ENCODE measurements at places on chromosomes 7 and 10.

DNA sequence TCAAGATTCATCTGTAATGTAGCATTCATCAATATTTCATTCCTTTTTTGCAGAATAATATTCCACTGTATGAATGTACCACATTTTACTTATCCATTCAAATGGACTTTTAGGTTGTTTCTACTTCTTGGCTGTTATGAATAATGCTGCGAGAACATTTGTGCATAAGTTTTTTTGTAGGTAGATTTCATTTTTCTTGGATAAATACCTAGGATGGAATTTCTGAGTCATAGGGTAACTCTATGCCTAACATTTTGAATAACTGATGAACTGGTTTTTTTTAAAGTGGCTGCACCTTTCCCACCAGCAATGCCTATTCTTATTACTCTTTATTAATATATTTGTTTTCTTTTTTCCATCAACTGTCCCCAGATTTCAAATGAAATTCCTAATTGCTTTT is 9.1 kb upstream of the XPNPEP1 start:
- DNase-seq = no peak

DNA sequence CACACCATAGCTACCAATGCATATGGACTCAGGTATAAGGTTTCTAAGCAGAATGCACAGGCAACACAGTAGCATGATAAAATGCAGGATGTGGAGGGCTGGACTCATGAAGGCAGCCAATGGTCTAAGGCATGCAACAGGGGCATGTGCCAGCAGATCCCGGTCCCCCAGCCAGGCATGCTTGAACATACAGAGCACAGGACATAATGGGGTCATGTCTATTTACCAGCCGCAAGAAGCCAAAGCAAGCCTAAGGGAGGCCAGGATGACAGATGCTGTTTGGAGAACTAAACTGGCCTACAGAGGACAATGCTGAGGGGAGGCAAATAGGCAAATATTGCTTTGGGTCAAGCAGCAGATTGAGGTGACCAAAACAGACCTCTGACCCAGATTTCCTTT is 60.0 kb upstream of the PDLIM1 start:
- DNase-seq = no peak

- no peak for DNase-seq
Measured at GRCh38 chr7:2353113-2353935, 1.3 kb upstream of the EIF3B start.

DNA sequence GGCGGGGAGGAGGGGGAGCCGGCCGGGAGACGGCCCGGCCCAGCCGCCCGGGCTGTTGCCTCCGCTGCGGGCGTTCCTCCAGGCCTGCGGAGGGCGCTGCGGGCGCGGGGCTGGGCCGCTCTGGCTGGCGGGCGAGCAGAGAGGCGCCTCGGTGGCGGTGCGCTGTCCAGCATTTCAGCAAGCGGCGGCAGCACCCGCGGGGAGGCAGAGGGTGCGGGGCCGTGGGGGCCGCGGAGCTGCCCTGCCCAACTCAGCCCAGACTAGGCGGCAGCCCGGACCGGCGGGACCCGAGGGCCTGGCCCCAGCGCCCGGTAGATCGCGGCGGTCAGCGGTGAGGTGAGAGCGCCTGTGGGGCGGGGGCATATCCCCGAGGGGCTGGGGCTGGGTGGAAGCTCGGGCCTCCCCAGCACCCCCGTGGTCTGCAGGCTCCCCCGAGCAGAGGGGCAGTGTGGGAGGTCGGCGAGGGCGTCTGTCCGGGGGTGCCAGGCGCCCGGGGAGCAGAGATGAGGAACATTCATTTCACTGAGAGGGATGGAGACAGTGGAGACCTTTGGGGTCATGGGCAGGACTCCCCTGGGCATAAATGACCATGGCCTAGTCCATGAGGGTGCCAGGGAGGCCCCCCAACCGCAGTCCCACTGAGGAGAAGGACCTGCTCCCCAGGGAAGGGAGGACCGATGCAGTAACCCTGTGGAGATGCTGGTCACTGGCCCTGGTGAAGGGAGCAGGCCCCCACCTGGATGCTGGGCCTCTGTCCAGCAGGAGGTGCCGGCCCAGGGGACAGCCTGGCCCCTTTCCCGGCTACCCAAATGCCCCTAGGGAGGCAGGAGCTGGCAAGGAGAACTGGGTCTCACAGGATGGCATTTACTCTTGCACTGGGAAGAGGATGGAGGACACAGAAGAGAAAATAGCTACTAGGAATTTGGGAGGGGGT is at the start of gene SRRM3:
Gene SRRM3, plus strand, starts transcription at position 165 of the 934 bp plus-strand sequence. CDS start 33,171 bp downstream, outside the sequence.
- peak; percentile 71 for DNase-seq

GRCh38 chr7:134962270-134962780 is 24.0 kb upstream of the AGBL3 start:
- no peak for DNase-seq

- no peak for DNase-seq
Measured at GRCh38 chr7:143429770-143430698, 13.2 kb upstream of the TAS2R60 start.

DNA sequence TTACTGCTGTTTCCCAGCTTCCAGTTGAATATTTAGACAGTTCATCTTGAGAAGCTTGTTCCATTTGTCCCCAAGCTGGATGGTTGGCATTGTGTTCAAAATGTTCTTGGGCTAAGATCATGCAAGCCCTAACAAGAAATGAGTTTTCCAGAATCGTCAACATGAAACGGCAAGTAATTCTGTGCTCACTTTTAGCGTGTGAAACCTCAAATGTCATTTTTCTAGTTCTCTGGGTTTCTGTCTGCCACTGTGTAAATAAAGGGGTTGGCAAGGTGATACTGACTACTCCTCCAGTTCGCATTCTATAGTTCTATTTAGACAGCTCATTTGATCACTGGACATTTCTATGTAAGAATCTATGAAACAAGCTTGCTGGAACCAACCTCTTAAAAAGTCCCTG is 194.0 kb downstream of the AHR start:
- DNase-seq = no peak

DNA sequence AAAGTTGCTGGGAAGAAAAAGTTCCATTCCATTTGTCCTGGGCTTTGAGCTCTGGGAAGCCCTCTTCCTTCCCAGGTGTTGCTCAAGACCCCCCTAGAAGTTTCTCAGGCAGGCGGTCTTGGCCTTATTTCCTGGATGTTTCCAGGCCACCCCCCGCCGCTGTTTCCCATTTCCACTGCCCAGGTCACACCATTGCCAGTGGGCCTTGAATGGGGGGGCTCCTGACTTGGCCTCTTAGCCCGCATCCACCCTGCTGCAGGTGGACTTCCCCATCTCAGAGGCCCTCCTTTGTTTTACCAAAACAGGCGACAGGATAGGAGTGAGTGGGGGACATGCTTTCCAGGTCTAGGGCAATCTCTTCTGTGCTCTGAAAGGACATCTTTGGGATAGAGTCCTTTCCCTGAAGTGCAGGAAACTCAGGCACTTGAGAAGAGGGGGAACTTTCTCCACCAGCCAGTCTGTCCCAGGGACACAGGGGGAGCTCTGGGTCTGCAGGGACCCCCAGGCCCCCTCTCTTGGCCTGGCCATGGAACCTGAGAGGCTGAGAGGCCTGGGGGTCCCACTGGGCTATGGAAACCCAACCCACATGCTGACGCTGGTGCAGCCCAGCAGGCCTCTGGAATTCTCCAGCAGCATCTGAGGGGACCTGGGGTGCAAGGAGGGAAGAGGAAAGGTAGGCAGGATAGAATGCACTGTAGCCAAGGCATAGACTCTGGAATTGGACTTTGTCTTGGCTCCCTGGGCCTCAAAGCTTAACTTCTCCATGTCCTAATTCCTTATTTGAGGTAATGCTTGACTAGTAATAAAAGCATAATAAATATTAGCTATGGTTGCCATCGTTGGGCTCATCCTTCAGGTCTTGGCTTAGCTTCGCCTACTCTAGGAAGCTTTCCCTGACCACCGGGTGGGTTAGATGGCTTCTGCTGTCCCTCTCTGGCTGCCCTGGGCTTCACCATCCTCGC is 17.6 kb downstream of the NEURL1 start:
- no peak for DNase-seq

DNA sequence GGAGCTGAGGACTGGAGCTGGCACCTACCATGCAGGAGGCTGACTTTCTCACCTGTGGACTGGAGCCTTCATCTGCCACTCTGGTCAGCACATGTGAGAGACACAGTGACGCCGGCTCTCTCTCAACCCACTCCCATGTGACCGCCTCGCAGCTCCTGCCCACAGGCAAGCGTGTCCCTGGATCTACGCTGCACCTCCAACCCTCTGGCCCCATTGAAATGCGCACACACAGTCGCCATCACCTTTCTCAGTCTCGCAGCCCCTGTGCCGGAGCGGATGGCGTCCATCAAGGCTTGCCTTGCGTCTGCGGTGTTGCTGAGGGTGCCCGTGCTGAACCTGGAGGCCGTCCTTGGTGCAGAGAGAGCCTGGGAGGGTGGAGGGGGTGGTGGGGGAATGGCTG is 242.2 kb upstream of the GRB10 start:
- no peak for DNase-seq

- no peak for DNase-seq
Measured at GRCh38 chr7:151428378-151429236, 11.3 kb downstream of the CRYGN start.

GRCh38 chr7:37083311-37084096 is 359.2 kb upstream of the AOAH start:
- no peak for DNase-seq

DNA sequence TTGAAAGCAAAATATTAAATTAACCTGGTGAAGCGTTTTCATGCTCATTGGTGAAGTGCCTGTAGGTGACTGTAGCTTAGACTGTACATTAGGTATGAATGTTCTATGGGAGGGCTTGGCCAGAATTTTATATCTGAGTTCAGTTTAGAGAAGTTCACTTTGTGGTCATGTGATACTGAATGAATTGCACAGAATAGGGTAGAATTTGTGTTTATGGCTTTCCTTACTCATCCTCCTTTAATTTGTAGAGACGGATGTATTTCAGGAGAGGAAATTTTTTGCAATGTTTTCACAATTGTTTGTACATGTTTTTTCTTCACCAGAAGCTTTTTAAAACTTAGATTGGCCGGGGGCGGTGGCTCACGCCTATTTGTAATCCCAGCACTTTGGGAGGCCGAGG is 32.3 kb downstream of the REEP3 start:
- no peak for DNase-seq

- DNase-seq = no peak
Measured at GRCh38 chr10:118856106-118856505, 101.3 kb upstream of the CACUL1 start.

- no peak for DNase-seq
Measured at GRCh38 chr7:5598769-5599371, 175.2 kb upstream of the TNRC18 start.

DNA sequence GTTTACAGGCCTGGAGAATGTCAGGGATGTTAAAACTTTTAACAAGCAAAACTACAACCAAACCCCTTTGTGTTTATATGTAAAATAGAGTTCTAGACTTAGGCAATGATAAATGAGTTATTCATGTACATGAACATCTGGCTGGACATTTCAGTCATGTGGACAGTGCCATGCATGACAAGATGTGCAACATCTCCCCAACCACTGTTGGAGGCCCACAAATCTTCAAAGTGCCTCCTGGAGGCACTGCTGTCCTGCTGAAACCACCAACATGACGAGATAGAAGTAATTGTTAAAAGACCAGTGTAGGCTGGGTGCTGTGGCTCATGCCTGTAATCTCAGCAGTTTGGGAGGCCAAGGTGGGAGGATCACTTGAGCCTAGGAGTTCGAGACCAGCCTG is 18.4 kb downstream of the PPIA start:
- DNase-seq = no peak

DNA sequence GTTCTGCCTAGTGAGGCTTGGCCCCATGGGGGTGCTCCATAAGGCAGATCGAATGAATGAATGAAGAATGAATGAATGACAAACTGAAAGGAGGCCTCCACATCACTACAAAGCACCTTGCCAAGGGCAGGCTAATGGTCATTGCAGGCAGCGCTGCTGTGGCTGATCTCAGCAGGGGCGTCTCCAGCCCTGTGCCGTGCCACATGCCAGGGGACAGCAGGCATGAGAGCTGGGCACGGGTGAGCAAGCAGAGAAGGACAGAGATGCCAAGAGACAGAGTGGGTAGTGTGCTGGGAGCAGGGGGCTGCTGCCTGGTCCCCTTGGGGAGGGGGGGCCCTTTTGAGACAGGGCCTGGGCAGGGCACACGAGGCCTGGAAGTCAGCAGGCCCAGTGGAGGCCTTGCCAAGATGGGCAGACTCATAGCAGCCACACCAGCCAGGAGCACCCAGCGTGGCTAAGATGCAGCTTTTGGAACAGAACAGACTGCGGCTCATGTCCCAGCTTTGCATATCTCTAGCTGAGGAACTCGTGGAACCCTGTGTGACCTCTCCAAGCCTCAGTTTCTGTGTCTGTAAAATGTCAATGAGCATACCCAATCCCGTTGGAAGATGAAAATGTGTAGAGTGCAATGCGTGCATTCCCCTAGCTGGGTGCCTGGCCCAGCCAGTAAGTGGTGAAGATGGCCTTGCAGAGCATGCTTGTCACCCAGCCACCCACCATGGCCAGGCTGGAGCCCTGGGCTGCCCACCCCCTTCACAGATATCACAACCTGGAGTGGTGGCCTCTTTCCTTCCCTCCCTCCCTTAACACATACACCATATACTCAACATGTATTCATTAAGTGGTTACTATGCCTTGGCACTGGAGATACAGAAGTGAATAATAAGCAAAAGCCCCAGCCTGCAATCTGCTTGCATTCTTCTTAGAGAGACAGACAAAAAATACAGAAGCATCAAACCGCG is 61.1 kb upstream of the LRRC18 start:
- DNase-seq = no peak

DNA sequence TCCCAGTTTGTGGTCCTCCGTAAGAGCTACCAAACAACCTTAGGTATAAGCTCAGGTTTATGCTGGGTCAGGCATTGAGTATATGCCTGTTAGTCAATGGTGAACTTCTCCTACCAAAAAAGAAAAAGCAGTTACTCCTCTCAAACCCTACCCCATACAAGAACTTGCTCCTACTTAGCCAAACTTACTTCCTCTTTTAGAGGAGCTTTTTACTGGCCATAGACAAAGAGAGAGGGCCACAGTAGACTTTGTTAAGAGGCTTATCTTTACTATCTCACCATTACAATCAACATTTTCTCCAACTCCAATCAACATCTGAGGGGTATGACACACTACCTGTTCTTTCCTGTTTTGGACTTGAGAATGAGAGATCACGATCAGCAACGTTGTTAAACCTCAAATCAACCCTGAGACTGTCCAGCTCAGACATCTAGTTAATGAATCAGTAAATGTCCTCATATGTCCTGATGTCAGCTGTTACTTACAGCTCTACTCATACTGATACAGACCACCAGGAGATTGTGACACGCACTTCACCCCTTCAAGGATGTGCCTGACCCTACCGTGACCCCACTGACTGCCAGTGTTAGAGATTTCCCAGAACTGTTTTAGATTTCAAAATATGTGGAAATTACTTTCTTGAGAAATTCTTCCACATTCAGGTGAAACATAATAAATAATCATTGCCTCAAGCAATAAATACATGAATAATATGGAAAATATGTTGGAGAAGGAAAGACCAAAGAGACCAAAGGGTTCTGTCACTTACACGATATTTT is 18.4 kb upstream of the CCDC71L start:
- DNase-seq = no peak

- DNase-seq = no peak
Measured at GRCh38 chr7:78213402-78213801, 414.8 kb downstream of the PHTF2 start.

DNA sequence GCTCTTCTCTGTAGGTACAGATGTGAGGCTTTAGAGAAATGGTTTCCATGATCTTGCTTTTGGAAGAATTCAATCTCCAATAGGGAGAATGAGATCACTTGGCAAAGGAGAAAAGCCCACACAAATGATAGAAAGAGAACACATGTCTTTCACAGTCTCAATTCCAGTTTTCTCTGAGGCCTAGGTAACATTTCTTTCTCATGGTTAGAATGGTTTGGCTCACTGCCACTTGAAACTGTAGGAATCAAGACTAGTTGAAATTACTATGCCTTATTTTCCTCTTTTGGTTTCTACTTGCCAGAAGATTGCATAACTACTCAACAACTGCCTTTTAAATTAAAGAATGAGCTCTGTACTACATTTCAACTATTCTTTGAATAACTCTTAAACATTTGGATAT is 276.5 kb upstream of the TEX47 start:
- no peak for DNase-seq
